ENCODE measurements at places on chromosomes 5 and 9.

DNA sequence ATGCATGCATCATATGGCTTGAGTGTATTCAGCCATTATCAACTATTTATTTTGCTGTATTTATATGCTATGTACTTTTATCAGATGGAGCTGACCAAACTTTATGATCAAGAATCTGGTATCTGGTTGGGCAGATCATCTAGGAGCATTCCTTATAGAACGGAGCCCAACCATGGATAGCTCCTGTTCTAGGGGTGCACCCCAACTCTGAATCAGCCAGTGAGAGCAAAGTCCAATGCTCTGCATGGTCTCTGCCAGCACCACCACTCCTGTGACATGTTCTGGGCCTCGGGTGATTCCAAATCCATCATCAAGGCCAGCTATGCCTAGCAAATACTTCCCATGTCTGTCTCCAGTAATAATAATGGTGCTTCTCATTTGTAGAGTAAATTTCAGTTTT, 517.5 kb downstream of the AGTPBP1 start:
- DNase-seq, result no peak

- DNase-seq, result no peak
Measured at GRCh38 chr5:146042628-146043279, 62.6 kb downstream of the PLAC8L1 start.

- no peak for DNase-seq
Measured at GRCh38 chr9:90658783-90659182, 16.2 kb upstream of the DIRAS2 start.

GRCh38 chr5:72372331-72372730, 52.2 kb downstream of the PTCD2 start:
- DNase-seq, result no peak

GRCh38 chr9:8809741-8810140, 1010.2 kb upstream of the DMAC1 start:
- DNase-seq, result no peak

DNA sequence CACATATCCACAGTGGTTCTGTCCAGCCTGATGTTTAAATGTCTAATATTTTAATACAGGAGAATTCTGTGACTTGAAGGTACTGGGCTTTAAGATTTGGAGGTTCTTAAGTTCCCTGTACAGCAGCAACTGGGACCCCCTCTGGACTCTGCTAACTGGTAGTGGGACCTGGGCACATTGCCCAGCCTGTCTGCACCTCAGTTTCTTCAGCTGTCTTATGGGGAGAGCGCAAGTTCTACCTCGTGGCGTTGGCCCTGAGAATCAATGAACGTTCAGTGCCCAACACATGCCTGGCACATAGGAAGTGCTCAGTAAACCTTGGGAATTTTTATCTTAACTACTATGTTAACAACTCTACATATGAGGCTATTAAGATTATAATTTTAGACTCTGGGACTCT, 1.4 kb downstream of the SLC2A6 start:
- DNase-seq, result no peak

DNA sequence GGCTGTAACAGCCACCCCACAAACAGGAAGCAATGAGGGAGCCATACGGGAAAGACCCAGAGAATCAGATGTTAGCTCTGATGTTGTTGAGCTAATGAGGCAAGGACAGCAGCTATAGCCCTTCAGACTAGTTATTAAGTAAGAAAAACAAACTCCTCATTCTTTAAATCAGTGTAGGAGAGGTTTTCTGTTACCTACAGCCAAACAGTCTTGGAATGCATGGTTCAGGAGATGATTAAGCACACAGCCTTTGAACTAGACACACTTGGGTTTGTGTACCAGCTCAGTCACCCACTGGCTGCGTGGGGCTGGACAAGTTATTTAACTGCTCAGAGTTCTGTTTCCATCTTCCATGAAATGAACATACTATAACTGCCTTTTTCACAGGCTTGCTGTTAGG, 68.1 kb downstream of the SPOCK1 start:
- no peak for DNase-seq

DNA sequence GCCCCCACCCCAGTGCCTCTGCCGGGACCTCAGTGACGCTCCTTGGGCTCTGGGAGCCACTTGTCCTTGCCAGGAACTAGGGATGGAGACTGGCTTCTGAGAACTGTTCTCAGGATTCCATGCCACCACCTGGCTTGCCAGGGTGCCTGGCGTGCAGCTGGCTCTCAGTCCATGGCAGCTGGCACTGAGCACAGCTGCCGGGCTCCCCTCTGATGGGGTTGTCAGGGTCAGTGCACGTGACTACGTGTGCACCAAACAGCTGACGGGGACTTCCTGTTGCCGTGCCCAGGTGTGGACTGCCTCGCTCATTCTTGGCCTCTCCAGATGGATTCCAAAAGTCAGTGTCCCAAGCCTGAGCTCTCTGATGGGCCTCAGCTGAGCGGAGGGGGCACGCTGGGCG, 9.4 kb downstream of the KCNT1 start:
- DNase-seq, result no peak

DNA sequence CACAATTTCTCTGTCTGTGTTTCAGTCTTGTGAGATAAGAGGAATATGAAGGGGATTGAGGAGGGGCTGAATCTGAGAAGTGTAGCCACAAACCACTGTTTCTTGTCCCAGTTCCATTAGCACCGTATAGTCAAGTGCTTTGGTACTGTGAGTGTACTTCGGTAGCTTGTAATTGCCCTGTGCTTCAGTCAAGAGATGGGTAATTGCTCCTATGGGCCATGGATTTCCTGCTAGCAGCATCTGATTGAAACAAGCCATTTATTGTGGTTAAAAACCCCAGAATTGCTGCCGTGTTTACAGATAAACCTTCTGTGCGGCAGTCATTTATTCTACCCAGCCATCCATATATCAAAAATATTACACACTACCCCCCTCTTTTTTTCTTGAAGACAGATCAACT, 98.6 kb downstream of the MAT2B start:
- DNase-seq, result no peak

DNA sequence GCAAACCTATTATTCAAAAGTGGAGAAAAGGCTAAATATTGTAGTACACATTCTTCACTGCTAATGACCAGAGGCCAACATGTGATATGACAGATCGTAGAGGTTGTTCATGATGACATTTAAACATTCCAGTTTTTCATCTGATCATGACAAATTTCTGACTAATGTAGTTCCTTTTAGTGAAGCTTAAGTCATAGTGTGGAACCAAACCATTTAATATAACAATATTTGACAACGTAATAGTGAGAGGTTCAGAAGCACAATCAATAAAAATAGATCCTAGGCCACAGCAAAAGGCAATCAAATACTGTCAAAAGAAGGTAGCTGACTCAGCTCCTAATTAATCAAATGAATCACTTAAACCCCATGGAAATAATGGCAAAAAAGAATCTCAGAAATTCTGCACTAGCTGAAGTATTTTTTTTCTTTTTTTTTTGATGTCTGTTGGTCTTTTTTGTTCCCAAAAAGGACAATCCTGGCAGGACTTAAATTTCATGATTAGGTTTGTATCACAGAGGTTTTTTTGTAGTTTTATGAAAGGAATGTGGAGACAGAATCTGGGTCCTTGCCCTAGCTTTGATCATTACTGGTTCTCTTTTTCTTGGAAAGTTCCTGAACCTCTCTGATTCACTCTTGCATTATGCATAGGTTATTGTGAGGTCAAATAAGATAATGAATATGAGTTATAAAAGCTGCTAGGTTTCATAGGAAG, 795.0 kb downstream of the DTWD2 start:
- no peak for DNase-seq

- peak; percentile 46 for DNase-seq
Measured at GRCh38 chr9:121498150-121498486, 1.5 kb downstream of the GGTA1 start.

DNA sequence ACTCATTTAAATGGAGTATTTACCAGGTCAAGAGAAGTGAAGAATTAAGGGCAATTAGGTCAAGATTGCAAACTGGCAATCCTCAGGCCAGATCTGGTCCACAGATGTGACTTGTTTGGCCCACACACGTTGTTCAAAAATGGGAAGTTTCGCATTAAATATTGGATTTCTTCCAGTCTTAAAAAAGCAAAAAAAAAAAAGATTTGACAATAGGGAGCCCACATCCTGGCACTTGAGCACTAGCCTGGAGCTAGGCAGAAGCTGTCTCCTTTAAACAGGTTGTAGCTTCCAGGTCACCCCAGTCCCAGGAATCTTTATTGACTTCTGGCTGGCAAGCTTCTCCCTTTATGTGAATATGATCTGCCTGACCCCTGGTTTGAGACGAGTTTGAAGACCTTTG, 520.4 kb downstream of the RAB3C start:
- no peak for DNase-seq

DNA sequence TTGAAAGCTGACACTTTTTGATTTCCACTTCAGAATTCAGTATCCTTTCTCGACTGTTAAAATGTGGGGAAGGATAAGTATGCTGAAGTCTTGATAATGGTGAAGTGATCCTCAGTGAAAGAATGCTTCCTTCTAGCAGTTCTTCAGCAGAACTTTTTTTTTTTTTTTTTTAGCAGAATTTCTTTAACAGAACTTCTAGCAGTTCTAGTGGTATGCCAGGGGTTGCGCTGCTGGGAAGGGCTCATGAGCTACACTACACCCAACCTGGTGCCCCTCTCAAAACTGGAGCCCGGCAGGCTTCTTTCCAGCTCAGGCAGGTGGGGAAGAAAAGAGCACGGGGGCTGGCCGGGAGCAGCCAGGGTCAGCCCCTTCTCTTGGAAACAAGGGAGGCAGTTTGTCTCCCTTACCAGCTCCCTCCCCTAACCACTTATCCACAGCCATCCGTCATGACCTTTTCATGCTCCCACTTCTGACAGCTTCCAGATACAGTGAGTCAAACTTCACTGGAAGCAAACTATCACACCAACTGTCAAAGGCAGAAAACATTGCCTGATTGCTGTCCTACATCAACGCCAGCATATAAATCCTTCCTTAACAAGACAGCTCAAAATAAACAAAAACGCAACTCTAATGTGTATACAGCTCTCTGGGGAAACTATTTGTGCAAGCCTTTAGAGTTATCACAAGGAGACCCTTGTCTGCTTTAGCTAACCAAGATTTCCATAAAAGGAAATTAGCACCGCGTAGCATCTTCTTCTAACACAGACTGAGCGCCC, 211.5 kb downstream of the GAPVD1 start:
- DNase-seq, result no peak

DNA sequence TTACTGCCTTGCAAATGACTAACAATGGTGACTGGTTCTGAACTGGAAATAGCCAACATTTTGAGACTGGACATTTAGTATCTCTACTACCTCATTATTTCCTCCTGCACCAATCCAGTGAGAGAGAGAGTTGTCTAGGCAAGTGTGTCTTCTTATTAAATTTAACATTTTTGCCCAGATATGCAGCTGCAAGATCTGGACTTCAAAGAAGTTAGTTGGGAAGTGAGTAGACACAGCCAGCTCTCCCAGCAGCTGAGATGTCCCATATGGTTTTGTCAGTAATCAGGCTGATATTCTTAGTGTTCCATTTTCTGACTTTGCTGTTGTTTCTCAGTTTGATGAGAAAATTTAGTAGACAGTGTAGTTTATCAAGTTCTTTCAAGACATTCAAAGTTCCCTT, 1778.8 kb upstream of the CDH6 start:
- DNase-seq, result no peak

DNA sequence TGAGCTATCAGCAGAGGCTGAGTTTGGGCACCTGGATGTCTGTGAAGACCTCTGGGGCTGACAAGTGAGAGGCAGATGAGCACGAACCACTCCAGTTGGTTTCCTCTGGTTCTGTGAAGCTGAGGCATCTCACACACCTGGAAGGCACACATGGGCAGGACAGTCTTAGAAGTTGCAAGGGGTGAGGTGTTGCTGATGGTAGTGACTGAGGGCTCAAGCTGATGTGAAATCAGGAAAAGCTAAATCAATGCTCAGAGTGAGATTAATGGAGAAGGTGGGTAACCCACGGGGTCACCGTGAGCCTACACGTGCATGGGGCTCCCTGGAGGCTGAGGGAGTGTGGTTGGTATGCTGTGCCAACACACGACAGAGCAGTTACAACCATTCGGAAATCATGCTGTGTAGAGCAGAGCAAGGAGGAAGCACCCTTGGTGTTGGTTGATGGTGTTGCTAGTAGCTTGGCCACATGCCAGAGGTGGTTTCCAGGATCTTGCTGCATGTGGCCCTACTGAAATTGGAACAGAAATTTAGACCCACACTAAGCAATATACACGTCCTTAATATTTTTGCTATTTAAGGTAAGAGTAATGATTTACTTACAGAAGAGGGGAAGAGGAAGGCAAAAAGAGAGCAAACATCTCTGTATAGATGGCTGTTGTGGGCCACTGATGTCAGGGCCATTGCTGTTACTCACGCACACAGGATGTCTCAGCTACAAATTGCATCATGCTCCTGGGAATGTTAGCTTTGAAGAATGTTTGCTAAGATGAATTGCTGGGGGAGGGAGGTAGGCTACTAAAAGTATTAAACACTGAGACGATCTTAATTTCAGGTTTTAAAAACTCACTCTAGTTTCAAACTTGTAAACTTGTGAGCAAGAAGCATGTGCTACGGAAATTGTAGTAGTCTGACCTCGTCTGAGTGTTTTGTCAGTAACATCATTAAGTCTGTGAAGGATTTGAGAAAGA, 170.5 kb downstream of the ARHGEF28 start:
- DNase-seq, result no peak

GRCh38 chr9:112084334-112084733, 90.8 kb downstream of the SUSD1 start:
- DNase-seq, result no peak

DNA sequence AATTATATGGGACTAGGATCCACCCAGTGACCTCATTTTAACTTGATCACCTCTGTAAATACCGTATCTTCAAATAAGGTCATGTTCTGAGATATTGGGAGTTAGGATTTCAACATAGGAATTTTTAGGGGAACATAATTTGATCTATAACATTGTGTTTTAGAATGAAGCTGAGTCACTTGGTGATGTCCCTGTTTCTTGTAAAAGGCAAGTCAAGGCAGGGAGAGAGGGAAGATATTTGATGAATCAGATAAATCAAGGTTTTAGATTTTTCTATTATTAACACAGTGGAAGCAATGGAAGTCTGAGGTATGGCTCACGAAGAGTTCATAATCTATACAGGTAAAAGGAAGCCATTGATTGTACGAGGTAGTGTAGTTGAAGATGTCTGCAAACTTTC, 11.8 kb upstream of the GPR151 start:
- DNase-seq, result no peak

- DNase-seq, result no peak
Measured at GRCh38 chr5:167819406-167819805, 472.0 kb upstream of the WWC1 start.

GRCh38 chr5:14937254-14937653, 65.7 kb upstream of the ANKH start:
- DNase-seq, result no peak

- no peak for DNase-seq
Measured at GRCh38 chr5:151751091-151751490, 7.3 kb downstream of the ATOX1 start.

- no peak for DNase-seq
Measured at GRCh38 chr5:15610216-15610615, 110.2 kb downstream of the FBXL7 start.

DNA sequence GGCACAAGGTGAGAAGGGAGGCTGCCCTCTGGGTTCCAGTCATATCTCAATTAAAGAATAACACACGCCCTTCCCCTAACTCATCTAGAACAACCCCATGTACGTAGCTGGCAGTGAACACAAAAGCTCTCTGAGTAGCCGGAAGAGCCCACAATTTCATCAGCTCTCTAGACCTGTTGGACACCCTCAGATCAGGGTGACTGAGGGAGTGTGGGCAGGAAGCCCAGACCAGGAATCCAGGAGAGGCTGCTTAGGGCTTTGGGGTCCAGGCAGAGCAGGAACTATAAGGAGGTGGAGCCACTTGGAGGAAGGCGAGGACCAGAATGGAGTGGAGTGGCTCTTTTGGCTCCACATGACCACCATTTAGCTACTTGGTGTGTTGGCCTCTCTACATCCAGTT, 237.4 kb downstream of the NR3C1 start:
- DNase-seq, result no peak

- DNase-seq, result no peak
Measured at GRCh38 chr5:53089481-53089991, 20.0 kb downstream of the MOCS2 start.
